Stimulated activated CD4-positive, alpha-beta T cell treated with anti-CD3 and anti-CD28 coated beads, Interleukin-1b, Interleukin-23, amount 100 ng/mL, for 1 hour (primary cell): ENCODE measurements at places on chromosomes 7 and 10.

GRCh38 chr7:137354396-137354795 is 10.9 kb upstream of the PTN start:
- no peak for DNase-seq

- DNase-seq, result no peak
Observed at GRCh38 chr7:148434181-148434757, 156.3 kb upstream of the C7orf33 start.

GRCh38 chr10:9875353-9875752 is 1142.3 kb upstream of the CELF2 start:
- DNase-seq, result no peak

- no peak for DNase-seq
Observed at GRCh38 chr10:29773675-29774091, 138.9 kb upstream of the SVIL start.

- DNase-seq, result no peak
Observed at GRCh38 chr7:129569811-129570215, 41.7 kb upstream of the NRF1 start.

DNA sequence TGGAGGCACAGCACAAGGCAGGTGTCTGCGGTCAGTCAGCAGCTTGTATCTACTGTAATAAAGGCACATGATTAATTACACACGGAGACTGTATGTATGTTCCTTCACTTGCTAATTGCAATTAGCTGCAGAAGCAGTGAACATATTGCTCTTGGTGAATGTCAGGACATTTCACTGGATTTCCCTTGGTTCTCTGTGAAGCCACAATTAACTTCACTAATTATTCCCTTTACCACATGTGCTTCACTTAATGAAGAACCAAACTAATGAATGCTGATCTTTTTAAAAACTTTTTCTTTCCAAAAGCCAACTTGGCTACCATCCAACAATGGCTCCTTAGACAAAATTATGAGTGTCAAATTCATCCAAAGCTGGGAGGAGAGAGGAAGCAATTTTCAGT is 290.7 kb downstream of the ADRA2A start:
- no peak for DNase-seq

DNA sequence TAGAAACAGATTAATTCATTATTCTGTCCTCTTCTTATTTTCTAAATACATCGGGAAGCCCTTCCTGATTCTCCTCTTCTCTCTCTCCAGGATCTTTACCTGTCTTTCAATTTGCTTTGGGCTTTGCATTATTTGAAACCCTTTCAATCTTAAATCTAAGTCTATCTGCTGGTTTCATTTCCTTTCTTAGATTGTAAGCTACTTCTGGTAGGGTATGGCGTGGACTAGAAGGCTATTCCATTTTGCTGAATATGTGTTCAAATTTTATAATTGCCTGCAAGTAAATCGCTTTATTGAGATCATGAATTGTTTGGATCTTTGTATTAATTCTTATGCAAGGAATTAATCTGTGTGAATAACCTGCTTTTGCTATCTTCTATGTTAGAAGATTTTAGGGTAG is 11.1 kb downstream of the STAM start:
- no peak for DNase-seq

GRCh38 chr10:75640381-75640780 is 209.0 kb downstream of the LRMDA start:
- no peak for DNase-seq

DNA sequence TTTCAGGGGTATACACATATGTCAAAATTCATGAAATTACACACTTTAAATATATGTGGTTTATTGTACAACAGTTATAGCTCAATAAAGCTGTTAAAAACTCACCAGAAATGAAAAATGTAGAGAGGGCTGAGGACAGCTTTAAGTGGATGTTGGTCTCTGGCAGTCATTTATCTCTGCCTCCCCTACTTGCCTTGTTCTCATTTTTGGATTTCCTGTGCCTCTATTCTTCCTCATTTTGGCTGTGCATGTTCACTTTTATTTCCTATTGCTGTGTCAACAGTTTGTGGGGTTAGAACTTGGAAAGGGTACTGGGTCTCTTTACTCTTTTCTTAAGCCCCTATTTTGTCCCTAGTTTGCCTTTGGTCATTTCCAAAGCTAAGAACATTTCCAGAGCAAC is 18.6 kb upstream of the MEST start:
- DNase-seq, result no peak

- DNase-seq, result no peak
Observed at GRCh38 chr10:129328546-129328945, 138.5 kb upstream of the MGMT start.

- no peak for DNase-seq
Observed at GRCh38 chr7:17133977-17134376, 164.5 kb upstream of the AHR start.

DNA sequence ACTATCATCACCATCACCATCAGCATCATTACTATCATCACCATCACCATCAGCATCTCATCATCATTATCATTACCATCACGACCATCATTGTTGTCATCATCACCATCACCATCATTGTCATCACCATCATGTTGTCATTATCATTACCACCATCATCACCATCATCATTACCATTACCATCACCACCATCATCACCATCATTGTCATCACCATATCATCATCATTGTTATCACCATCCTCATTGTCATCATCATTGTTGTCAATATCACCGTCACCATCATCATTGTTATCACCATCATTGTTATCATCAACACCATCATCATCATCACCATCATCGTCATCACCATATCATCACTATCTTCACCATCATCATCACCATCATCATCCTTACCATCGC is 124.3 kb downstream of the PTPRN2 start:
- DNase-seq, result no peak

DNA sequence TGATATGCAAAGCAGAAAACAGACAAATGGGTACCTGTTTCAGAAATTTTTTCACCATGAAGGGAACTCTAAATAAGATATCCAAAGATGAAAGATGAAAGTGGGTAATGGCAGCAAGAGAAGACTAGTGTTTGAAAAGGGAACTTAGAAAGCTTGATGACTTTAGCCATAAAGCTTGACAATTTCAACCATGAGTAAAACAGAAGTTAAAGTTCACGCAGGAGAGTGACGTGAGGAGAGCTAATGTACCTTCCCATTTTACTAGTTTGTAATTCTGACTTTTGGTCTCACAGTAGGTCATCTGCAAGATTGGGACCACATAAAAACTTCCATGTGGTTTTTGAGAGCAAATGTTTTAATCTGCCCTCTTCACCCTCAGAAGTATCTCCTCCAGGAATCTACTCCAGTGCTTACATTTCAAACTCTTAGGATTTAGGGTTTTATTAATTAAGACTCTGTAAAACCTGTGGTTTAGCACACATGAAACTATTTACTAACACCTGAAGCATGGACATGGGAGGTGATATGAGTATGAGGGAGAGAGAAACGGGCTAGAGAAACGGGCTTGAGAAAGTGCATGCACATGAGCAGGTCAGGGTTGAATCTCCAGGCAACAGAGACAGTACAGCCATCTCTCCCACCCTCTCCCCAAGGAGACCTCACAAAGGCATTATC is 24.4 kb upstream of the GIMAP2 start:
- no peak for DNase-seq

DNA sequence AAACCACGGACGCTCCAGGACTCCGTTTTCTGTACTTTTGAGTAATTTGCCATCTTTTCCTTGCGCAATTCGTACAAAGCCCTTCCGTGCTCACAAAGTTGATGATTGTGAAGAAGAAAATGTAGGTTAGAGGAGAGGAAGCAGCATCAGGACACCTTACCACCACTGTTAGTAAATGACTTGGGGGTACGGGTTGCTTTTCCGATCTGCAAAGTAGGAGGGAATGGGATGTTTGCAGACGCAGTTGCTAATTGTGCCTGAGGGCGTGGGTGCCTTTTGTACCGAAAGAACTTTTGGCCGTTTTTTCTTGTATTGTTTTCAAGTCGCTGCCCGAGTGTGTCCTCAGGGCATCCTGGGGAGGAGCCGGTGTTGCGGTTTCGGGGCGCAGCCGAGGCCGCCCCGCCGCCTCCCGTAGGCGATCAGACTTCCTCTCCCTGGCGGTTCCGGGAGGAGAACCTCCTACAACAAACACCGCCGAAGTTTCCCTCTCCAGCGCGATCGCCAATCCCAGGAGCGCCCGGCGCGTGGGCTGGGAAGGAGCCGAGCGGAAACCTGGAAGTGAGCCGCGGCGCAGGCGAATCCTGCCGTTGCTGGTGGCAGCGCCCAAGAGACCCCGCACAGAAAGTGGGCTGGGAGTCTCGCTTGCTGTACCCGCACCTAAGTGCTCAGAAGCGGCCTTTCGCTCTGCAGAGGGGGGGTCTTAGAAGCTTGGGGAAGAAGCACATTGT is 1.0 kb downstream of the PRR15 start:
- no peak for DNase-seq

DNA sequence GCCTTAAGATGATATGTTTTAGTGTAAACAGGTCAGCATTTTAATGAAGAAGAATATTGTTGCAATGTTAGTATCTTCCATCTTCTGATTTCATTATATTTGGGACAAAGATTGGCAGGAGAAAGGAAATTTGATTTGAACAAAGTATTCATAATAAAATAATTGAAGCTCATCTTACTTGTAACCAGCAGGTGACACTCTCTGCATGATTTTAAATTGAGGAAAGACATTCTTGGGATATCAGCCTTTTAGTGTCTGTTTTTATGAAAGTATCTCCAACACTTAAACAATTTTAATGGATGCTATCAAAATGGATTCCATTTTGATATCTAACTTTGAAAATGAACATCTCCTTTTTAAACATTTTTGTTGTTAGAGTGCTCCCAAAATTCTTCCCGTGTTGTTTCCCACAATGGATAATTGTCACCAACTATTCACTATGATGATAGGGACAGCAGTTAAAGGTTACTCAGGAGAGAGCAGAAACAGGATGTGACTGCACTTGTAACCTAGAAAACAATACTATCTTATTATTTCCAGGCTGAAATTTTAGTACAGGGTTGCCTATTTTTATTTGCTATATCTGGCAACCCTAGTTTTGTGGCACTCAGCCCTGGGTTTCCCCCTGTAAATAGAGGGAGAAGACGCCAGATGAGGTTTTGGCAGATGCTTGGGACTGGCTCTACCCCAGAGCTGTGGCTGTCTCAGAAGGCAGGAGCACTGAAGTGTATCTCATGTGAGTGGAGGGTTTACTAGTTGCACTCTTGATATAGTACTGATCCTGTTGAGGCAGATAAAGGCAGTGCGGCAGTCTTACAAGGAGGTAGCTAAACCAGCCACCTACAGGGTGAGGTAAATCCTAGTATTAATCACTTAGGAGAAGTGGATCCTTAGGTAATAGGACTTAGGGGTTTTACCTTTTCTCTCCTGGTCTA is 31.0 kb upstream of the ABCB4 start:
- DNase-seq, result no peak

DNA sequence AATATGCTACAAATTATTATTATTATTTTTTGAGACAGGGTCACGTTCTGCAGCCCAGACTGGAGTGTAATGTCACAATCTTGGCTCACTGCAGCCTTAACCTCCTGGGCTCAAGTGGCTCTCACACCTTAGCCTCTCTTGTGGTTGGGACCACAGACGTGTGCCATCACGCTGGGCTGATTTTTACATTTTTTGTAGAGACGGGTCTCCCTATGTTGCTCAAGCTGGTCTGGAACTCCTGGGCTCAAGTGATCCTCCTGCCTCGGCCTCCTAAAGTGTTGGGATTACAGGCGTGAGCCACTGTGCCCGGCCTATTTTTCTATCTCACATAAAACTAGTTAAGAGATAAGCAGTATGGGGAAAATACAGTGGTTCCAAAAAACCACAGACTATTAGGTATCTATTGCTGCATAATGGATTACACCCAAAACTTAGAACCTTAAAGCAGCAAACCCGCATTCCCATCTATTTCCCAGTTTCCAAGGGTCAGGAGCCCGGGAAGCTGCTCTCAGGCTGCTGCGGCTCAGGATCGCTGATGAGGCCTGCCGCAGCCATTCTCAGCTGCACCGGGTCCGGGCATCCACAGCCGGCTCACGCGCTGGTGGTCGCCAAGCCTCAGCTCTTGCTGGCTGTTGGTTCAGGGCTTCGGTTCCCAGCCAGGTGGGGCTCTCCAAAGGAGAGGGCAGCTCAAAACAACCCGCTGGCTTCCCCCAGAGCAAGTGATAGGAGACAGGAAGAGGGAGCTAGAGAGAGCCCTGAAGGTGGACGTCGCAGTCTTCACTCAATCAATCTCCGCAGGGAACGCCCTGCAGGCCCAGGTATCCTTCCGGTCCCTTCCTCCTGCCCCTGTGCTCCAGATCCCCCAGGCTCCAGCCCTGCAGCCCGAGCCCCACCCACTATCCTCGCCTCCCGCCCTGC is 128.2 kb downstream of the UBE2H start:
- DNase-seq, result no peak

DNA sequence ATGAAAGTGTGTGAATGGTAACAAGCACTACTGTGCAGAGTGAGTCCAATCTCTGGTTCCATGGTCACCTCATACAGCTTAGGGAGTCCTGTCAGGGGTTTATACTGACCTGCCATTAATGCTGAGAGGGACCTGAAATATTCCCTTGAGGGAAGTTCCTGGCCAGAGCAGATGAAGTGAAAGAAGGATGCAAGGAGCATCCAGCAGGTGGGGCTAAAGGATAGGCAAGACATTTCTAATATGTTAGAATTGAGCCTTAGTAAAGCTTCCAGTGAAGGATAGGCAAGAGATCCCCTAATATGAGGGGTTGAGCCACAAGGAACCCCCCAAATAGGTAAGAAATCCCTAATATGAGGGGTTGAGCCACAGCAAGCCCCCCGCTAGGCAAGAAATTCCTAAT is 25.5 kb upstream of the FAM221A start:
- DNase-seq, result no peak

DNA sequence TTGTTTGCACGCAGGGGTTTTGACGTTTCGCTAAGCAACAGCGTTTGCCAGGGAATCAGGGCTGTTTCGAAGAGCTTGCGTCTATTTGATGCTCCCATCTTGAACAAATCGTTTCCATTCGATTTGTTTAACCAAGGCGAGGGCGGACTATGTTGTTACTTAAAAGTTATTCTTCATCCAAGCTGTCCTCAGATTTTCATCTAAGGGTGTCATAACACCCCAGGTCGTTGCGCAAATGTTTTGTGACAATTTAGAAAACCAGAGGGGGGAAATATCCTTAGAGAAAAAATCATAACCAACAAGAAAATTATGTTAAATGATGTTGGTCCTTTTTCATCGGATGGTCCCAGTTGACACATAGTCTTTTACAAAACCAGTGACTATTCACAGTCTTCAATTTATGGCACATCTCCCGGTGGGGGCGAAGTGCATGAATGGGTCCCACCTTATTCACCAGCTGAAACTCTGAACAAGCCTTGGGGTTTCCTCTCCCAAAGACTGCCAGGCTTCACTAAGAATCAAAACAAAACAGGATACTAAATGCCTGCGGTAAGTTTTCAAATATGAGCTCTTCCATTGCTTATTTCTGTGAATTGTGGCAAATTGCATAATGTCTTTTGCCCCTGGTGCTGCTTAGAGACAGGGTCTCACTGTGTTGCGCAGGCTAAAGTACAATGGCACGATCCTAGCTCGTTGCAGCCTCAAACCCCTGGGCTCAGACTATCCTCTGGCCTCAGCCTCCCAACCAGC is 109.9 kb downstream of the REEP3 start:
- DNase-seq, result no peak

DNA sequence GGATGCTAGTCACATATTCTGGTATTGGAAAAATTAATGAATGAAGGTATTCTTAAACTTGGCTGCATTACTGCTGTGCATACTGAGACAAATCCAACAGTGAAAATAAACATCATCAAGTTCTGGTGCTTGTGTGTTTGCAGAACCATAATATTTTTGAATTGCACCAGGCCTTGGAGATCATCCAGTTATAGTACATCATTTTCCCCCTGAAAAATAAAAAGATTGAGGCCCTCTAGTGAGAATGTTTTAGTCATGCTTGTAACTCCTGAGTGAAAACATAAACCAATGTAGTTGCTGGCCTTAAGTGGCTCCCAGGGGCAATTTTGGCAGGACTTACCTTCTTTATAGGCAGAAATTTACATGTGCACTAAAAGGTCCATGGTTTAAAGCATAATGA is 218.8 kb upstream of the TMEM229A start:
- DNase-seq, result no peak
